ENCODE measurements at places on chromosomes 7 and 10.
A peak's percentile ranks its signal among the peaks of the same experiment; 100 is the strongest.

DNA sequence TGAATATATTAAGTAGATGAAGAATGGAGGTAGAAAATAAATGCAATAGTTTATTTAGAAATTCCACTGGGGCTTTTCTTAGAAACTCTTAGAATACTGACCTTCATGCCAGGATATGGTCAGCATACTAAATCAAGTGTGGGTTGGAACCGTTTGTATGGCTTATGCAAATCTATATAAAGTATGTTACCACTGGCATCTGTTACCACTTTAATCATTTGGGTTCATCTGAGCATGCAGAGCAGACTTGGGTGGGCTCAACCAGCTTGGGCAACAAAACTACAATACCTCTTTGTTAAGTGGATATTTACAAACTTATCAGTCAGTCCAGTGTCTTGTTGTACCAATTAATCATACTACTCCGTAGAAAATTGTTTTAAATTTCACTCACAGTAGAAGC is 125.8 kb downstream of the CRPPA start:
- no peak for DNase-seq

DNA sequence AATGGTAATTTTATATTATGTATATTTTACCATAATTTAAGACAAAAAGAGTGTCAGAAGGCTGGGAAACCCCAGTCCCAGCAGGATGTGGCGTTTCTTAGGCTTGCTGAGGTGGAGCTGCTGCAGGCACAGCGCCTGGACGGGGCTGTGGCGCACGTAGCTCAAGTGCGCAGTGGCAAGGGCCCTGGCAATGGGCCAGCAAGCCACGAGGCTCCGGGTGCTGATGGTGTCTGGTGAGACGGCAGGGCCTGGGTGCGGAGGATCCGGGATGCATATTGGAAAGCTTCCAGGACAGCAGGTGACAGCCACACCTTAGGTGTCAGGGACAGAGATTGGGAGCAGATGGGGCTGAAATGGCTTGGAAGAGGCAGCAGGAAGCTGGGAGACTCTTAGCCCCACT is 37.2 kb downstream of the CLEC2L start:
- no peak for DNase-seq

DNA sequence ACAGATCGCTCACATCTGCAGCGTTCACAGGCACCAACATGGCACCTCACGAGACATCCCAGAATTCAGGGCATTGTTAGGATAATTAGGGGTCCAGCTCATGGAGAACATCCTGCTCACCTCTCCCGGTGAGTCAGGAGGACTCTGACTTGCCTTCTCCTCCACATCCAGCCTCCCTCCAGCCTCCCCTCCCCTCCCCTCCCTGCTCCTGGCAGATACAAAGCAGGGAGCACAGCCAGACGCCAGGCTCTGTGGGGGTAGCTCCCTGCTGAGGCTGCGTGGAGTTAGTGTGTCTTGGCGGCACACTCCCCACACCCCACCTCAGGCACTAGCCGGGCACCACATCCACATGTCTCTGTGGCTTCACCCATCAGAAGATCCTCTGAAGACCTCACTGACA is 320.6 kb downstream of the CXCL12 start:
- DNase-seq = no peak

- no peak for DNase-seq
These were observed 205.5 kb upstream of the CDC14C start for GRCh38 chr7:48718731-48719378.

- no peak for DNase-seq
These were observed 20.4 kb downstream of the GNG11 start for GRCh38 chr7:93941945-93942344.

GRCh38 chr10:27685681-27686080 is 59.9 kb downstream of the MKX start:
- no peak for DNase-seq

DNA sequence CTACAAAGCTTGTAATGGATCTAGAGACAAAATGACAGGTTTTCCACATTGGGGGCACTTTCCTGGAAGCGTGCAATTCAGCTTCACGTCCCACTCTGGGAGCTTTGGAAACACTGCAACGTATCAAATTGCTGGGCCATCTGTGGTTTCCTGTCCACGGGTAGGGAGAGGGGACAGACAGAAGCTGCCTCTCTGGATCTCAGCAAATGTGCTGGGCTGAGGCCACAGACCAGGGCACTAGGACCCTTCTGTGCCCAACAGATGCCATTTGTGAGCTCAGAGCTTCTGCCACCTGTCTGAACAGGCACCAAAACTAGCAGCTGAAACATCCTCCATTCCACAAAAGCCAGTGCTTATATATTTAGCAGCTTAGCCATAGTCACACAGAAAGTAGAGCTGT is 40.9 kb upstream of the FRMD4A start:
- DNase-seq = no peak

DNA sequence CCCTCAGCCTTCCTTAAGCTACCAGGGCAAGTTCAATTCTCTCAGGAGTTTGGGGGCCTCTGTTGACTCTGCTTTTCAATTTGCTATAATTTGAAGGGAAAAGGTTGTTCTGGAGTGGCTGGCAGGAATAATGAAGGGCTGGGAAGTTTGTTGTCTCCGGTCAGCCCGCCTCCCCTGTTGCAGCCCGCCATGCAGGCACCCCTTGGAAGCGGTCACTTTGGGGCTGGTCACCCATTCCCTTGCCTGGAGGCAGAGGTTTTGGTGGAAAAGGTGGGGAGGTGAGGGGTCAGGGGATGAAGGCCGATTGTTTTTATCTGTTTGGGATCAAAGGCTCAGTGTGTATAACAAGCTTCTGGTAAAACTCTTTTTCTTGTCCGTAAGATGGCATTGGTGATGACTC is 79.1 kb downstream of the GRK5 start:
- DNase-seq = no peak

DNA sequence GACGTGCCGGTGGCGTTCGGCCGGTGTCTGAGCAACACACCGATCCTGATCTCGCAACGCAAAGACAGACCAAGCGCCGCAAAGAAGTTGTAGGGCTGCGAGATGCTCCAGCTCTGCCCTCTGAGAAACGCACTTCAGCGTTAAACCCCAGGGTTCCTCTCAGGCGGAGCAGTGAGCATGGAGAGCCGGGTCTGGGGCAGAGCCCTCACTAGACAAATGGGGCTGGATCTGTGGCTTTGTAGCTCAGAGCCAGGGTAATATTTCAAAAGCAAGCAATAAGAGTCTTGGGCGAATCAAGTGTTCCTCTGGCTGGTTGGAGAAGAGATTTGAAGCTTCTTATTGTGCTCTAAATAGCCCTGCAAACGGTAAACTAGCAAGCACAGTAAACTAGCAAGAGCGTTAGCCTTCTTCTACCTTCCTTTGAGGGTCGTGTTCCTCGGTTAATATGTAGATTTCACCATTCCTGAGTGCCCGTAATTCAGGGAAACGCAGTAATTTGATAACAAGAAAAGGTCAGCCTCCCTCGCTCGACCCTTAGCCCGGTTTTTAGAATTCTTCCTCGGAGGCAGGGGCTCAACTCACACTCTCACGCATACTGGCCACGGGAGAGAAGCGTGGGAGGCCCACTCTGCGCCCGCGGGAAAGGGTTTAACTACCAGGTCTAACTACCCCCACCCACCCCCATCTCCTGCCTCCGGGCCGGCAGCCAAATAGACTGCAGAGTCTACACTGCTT is 6.7 kb downstream of the SKAP2 start:
- no peak for DNase-seq

DNA sequence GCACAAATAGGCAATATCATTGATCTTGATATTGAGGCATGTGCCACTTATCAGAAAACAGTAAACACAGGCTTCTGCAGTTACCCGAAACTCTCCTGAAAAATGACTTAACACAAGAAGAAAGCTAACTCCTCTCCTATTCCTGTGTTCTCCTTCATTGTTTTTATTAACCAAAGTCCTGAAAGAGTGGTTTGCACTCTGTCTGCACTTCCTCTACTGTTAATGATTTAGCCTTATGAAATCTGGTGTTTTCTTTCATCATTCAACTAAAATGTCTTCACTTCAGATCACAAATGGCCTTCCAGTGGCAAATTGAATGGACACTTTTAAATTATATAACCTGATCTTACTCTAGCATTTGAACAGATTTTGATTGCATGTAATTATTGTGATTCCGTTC is 630.6 kb upstream of the PHF14 start:
- no peak for DNase-seq

DNA sequence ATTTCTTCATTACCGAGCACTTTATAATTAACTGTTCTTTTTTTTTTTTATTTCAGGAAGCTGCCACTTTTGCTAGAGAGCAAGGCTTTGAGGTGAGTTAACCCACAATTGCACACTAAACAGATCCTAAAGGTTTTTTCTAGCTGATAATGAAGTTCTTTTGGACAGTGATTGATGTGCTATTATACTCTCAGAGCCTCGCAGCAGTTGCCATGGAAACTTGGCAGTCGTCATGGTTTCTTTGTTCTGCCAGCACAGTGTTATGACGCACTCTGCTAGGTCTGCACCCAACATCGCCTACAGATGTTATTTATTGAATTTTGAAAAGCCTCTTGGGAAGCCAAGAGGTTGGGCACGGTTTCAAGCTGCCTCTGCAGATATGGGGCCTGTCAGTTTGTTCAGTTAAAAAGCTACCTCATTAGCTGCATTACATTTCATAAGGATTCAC is 237.2 kb upstream of the KAT6B start:
- peak; percentile 77 for DNase-seq

GRCh38 chr7:155166673-155167370 is 96.7 kb downstream of the HTR5A start:
- DNase-seq = no peak

GRCh38 chr10:1343176-1343575 is 287.0 kb downstream of the WDR37 start:
- DNase-seq = no peak

- no peak for DNase-seq
These were observed 423.2 kb upstream of the PCDH15 start for GRCh38 chr10:55224007-55224781.

- no peak for DNase-seq
These were observed 227.1 kb downstream of the FANK1 start for GRCh38 chr10:126123466-126123865.

GRCh38 chr7:29288181-29289091 is 93.9 kb downstream of the CHN2 start:
- no peak for DNase-seq

DNA sequence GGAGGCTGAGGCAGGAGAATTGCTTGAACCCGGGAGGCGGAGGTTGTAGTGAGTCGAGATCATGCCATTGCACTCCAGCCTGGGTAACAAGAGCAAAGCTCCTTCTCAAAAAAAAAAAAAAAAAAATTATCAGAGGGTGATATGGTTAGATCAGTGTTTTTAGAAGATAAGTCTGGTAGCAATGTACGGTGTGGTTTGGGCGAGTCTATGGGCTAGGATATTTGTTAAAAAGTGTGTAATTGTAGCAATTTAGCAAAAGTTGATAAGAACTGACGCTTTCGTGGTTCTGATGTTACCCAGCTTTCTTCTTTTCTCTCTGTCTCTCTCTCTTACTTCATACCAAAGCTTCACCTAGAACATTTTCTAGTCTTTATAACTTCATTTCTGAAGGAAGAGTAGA is 6.9 kb upstream of the CYP51A1 start:
- DNase-seq = no peak

- no peak for DNase-seq
These were observed 24.5 kb upstream of the KCTD7 start for GRCh38 chr7:66604198-66604597.

DNA sequence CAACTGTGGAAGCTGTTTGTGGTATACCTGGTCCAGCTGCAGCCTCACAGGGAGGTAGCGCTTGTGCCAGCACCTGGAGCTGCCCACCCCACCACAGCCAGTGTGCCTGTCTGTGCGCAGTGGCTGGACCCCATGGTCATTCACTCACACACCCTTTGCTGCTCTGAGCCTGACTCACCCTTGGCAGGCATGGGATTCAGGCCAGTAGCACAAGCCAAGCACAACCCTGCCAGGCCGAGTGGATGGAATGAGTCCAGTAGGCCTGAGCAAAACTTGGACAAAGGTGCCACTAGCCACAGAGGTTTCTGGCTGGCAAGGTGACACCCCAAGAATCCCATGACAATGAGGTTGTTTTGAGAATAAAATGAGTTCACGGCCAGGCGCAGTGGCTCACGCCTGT is 19.0 kb downstream of the RBM48 start:
- no peak for DNase-seq

DNA sequence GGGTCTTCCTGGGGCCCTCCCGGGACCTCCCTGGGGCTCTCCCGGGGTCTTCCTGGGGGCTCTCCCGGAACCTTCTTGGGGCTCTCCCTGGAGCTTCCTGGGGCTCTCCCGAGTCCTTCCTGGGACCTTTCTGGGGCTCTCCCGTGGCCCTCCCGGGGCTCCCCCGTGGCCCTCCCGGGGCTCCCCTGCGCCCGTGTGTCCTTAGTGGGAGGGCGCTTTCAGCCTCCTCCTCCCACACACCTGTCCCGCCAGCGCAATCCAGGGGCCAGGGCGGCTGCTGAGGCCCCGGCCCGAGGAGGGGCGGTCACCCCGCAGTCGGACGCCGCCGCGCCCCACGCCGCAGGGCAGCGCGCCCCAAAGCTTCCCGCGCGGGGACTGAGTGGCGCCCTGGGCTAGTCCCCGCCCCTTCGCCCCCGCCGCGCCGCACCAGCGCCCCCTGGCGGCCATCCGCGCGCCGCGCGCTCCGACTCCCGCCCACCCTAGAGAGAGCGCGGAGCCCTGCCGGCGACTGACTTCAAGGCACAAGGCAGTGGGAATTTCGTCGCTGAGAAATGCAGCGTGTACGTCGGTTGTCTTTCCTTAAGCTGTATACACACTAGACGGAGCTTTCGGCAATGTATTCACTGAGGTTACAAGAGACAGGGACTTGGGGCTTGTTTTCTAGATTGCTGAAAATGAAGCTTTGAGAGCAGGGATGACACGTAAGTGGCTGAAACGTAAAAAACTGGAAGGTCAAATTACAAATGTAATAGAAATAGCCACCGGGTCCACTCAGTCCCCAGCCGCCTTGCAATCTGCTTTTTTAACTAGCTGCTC is 47.1 kb downstream of the INSIG1 start:
- DNase-seq = peak; percentile 82

DNA sequence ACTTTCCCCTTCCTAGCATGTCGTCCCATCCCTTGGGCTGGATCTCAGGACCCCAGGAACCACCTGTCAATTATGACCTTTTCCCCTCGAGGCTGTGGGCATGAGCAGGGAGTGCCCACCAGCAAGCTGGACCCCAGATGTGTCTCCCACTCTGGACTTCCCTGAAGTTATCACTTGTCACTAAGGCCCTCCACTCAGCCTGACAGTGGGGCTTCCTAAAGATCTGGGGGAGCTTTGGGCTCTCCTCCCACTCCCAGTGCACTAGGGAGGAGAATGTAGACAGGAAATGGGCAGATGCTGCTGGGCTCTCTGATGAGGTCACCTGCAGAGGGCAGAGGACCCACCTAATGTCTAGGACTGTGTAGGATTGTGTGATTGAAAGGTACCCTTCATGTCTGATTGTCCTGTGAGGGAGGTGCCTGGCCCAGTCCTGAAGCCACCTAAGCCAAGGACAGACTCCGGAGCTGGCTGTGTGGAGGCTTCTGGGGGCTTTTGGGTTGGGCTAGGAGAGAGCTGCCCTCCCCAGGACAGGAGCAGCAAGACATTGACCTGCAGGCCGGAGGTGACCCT is 18.7 kb downstream of the MYO1G start:
- DNase-seq = no peak

All from activated T-helper 1 cell treated with Interleukin-2 at 50 U/mL for 16 hours (primary cell).